NCI-H1105 treated with DMSO at 0.1 percent for 48 hours (cell line): ENCODE measurements at places on chromosomes 7 and 10.

- DNase-seq = peak; percentile 29
These were observed 293.9 kb downstream of the CCDC3 start for GRCh38 chr10:12707461-12708185.

DNA sequence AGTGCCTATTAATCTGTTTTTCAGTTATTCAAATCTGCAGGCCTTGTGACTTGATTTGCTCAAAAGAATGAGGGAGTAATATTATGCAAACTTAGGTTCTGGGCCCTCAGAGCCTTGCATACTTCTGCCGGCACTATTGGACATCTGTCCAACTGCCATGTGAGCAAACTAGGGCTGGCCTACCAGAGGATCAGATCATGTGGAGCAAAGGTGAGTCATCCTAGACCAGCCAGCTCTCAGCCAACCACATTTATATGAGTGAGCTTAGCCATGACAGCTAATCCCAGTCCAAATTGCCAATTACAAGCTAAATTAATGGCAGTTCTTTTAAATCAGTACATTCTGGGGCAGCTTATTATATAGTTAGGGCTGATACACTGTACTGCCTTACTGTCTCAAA, 69.6 kb downstream of the SDHAF3 start:
- no peak for DNase-seq

- DNase-seq = no peak
These were observed 36.9 kb downstream of the NAMPT start for GRCh38 chr7:106247841-106248240.

GRCh38 chr10:47296941-47297340, 3.1 kb upstream of the GDF10 start:
- no peak for DNase-seq

GRCh38 chr7:117217106-117218035, 105.5 kb downstream of the WNT2 start:
- no peak for DNase-seq

- peak; percentile 62 for DNase-seq
These were observed 14.0 kb upstream of the PTTG1IP2 start for GRCh38 chr7:90455163-90456030.

GRCh38 chr7:146496657-146497056, 380.1 kb downstream of the CNTNAP2 start:
- no peak for DNase-seq

GRCh38 chr7:7595451-7595850, 28.8 kb downstream of the MIOS start:
- peak; percentile 52 for DNase-seq

GRCh38 chr10:27742195-27743011, 3.2 kb downstream of the MKX start:
- DNase-seq = peak; percentile 59

DNA sequence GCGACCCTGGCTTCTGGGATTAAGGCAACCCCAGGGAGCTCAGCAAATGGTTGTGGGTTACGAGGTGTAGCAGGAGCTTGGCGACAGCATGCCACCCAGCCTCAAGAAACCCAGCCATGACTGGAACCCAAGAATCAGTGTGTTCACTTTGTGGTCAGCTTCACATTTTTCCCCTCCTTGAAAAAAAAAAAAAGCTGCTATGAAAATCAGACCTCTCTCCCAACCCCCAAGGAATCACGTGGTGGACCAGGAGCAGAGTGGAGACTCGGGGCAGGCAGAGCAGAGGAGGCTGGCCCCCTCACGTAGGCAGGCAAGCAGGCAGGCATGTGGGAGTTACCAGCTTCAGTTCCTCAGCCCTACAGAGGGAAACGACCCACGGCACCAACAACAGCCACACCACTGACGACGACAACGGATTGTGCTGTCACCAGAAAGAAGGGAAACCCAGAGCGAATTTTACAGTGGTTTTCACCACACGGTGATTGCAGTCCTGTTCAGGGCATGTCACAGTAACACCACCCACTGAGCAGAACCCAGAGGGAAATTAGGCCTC, 203.4 kb downstream of the SLC25A13 start:
- DNase-seq = no peak

DNA sequence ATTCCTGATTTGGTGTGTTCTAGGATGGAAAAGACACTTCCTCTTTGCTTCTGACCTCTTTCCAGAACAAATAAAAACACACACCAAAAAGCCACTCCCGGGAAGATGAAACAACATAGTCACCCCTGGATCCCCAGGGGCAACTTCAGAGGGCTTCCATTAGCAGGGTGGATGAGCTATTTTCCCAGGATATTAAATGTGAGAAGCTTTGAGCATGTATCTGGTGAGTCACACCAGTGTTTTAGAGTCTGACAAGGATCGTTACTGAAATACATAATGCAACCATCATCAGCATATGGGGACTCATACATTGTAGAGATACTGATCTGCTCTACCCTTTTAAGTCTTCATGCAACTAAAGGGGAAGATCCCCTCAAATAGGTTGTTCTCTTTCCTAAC, 115.5 kb upstream of the ZNF438 start:
- DNase-seq = no peak

- no peak for DNase-seq
These were observed 37.8 kb upstream of the ZNF716 start for GRCh38 chr7:57412168-57412567.

- no peak for DNase-seq
These were observed 255.5 kb upstream of the C7orf33 start for GRCh38 chr7:148334959-148335577.

GRCh38 chr10:60140651-60141632, 234.6 kb upstream of the CCDC6 start:
- peak; percentile 72 for DNase-seq

- no peak for DNase-seq
These were observed 387.2 kb downstream of the CNTNAP2 start for GRCh38 chr7:146503844-146504243.

GRCh38 chr10:78904196-78904595, 164.6 kb upstream of the ZMIZ1 start:
- no peak for DNase-seq
